ENCODE measurements at places on chromosomes 7 and 10.

DNA sequence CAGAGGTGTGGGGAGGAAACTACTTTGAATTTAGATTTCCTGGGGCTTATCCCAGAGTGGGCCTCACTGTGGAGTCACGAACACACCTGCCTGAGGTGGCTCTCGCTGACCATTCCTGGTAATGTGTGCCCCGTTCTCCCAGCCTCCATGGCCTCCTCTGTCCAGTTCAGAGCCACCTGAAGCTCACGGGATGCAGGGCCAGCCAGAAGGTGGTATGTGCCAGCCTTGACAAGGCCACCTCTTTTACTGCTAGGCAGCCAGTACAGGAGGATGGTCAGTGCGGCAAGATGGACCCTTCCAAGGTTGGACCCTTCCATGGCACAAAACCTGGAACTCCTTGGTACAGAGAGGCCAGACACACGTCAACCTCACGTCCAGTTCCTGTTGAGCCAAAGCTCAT is 210.3 kb downstream of the DNAJB6 start:
- no peak for DNase-seq

GRCh38 chr10:75281974-75282373 is 46.2 kb upstream of the COMTD1 start:
- no peak for DNase-seq

GRCh38 chr7:100211342-100211780 is 8.4 kb upstream of the PVRIG start:
- DNase-seq = no peak

GRCh38 chr7:40715053-40715430 is 580.2 kb downstream of the SUGCT start:
- DNase-seq = no peak

DNA sequence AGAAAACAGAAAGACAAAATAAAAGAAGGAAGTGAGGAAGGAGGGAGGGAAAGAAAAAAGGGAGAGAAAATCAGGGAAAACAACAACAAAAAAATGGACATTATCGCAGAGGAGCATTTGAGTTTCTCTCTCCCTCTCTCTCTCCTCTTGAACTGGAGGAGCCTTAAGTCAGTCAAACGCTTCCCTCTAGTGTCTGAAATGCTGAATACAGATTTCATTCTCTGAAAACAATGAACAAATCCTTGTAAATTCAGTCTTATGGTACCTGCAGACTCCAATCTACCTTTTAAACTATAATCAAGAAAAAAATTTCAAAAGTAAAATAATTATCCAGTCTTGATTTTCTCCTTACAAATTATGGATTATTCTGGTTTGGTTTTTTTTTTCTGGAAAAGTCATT is 89.2 kb upstream of the PFKP start:
- DNase-seq = no peak

All from ecto neural progenitor cell (in vitro differentiated cells).